ENCODE measurements at places on chromosomes 5 and 9.

DNA sequence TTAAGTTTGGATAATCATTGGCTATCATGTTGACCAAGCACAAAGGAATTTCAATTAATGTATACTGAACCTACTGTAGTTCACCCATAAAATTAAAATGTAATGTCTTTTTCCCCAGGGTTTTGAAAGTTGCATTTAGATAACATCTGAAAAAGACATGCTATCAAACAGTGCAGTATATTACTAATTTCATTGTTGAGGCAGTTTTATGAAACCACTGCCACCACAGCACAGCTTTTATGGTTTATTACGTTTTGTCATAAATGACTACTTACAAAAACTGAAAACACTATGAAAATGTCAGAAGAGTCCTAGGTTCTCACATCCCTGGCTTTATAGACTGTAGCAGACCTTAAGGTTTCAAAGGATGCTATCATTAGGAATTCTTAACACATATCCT, 32.0 kb upstream of the HAPLN1 start:
- DNase-seq = peak; percentile 0

- peak; percentile 30 for DNase-seq
Observed at GRCh38 chr9:89576404-89576839, 28.4 kb upstream of the GADD45G start.

- no peak for DNase-seq
Observed at GRCh38 chr5:93421987-93422401, 159.0 kb downstream of the NR2F1-AS1 start.

DNA sequence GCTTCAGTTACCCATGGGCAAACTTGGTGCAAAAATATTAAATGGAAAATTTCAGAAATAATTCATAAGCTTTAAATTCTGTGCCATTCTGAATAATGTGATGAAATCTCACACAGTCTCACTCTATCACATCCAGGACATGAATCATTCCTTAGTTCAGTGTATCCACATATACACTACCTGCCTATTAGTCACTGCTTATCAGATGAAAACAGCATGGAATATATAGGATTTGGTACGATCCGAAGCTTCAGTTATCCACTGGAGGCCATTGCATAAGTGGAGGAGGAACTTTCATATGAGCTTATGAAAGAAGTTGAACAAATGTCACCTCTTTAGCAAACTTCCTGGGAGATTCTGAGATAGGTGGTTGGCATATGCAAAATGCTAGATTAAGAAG, 64.2 kb downstream of the GAPVD1 start:
- DNase-seq = no peak

DNA sequence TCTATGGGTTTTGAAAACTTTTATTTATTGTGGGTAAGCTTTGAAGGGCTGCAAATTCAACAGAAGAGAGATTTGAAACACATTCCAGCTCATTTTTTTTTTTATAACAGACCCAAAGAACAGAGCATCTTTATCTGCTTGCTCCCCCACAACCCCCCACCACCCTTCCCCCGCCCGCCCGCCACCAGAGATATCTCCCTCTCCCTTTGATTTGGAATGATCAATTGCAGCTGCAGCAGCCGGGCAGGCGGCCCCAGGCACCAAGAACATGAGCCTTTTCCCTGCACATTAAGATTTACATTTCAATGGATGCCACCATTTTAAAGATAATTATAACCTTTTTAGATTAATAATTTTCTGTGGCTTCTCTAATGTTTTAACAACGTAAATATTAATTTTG, 510.9 kb downstream of the ZNF608 start:
- no peak for DNase-seq

GRCh38 chr5:131983244-131983771, 28.1 kb downstream of the ACSL6 start:
- no peak for DNase-seq

DNA sequence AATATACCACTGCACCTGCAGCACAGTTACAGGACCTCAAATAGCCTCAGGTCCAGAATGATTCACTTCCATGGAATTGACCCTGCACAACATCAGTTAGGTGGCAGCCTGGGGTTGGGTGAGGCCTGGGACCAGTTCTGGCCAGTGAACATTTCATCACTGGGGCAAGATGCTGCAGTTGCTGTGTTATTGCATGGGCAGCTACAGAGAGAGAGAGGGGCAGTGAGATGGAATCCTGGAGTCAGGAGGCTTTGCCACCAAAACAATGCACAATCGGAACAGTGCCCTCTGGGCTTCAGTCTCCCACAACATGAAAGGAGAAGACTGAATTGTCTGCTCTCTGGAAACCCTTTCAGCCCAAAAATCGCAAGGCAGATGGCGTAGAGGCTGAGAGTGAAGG, 51.8 kb downstream of the SH3TC2 start:
- DNase-seq = no peak

GRCh38 chr5:58188262-58188651, 271.6 kb downstream of the PLK2 start:
- DNase-seq = no peak

GRCh38 chr5:138843316-138844124, 31.6 kb downstream of the LRRTM2 start:
- no peak for DNase-seq
